ENCODE measurements at places on chromosomes 5 and 9. TPM values are rescaled to one million over a fixed set of nuclear protein-coding genes. Genes with fewer than 3 reads are reported as not detected.

GFI1B gene
- total RNA-seq: not detected

GRCh38 chr5:54309276-54309675 lies 1.1 kb downstream of the ARL15 start:
- DNase-seq: no peak

GRCh38 chr5:51652980-51653379 lies 269.7 kb downstream of the ISL1 start:
- no peak for DNase-seq

- no peak for DNase-seq
Observed at GRCh38 chr9:88990729-88991065, 571 bp upstream of the S1PR3 start.

- no peak for DNase-seq
Observed at GRCh38 chr5:67474597-67475238, 278.1 kb upstream of the CD180 start.

GRCh38 chr9:95008151-95008771 lies 281.8 kb downstream of the AOPEP start:
- no peak for DNase-seq

PRUNE2 gene
- 126 TPM for total RNA-seq

GRCh38 chr5:43065387-43065947 lies 25.3 kb upstream of the ANXA2R start:
- no peak for DNase-seq

- no peak for DNase-seq
Observed at GRCh38 chr9:104286799-104287198, 192.7 kb downstream of the SMC2 start.

GRCh38 chr5:141322261-141322660 lies 1.7 kb upstream of the TAF7 start:
- no peak for DNase-seq

SV2C gene
- total RNA-seq: 0.04 TPM

LCP2 gene
- 17.9 TPM for total RNA-seq

DNA sequence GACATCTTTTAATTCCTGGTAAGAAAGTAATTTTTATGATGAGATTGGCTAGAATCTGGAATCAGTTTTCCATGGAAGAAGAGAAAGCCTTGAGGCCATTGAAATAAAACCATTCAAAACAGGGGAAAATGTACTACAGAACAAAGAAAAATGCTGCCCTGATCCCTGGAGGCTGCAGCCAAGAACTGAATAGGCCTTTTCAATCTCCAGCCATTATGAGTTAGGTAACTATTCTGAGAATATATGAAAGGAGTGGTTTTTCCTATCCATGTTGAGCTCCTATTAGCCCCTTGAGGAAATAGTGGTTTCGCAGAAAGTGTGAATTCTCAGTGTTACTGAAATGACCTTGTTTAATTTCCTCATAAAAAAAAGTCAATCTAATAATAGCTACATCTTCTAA lies 408.5 kb upstream of the GRAMD2B start:
- DNase-seq: no peak

SSBP2 gene
- total RNA-seq: 17.4 TPM

CTXN3 gene
- total RNA-seq: not detected

DNA sequence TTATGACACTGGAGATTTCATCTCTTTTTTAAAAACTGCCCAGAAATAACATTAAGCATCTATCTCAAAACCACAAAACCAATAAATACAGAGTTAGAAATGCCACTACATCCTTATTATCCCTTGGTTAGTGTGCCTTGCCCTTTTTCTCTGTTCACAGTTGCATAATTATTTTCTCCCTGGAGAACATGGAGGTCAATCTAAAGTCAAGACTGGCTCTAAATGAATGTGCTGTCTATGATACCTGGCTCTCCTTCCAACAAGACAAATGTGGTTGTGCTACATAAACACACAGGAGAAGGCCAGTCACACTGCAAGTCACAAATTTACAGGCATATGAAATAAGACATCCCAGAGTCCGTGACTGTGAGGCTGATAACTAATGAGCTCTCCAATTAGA lies 2.8 kb downstream of the FBN2 start:
- DNase-seq: no peak

DNA sequence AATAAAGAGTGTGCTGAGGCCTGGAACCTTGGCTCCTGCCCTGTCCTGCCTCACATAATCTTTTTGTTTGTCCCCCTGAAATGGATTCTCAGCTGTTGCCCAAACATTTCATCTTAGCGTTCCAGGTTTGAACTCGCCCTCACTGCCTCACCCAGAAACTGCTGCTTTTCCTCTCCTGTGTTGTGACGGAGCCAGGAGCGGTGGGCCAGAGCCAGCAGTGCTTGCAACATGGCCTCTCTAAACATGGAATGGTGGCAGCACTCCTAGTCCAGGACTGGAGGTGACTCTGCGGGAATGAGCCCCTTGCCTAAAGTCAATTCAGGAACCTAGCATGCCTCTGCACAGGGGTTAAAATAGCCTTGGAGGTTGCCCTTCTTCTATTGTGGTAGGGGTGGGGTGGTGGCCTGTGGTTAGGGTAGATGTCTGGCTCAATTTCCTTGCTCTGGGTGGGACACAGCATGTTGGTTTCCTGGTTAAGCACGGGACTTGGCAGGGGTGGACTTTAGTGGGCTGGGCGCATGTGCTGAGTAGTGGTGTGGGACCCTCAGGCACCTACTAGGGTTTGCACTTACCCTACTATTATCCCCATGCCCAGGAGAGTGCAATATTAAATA lies 101.6 kb downstream of the SLC25A46 start:
- DNase-seq: no peak

IFNB1 gene
- total RNA-seq: not detected

DNA sequence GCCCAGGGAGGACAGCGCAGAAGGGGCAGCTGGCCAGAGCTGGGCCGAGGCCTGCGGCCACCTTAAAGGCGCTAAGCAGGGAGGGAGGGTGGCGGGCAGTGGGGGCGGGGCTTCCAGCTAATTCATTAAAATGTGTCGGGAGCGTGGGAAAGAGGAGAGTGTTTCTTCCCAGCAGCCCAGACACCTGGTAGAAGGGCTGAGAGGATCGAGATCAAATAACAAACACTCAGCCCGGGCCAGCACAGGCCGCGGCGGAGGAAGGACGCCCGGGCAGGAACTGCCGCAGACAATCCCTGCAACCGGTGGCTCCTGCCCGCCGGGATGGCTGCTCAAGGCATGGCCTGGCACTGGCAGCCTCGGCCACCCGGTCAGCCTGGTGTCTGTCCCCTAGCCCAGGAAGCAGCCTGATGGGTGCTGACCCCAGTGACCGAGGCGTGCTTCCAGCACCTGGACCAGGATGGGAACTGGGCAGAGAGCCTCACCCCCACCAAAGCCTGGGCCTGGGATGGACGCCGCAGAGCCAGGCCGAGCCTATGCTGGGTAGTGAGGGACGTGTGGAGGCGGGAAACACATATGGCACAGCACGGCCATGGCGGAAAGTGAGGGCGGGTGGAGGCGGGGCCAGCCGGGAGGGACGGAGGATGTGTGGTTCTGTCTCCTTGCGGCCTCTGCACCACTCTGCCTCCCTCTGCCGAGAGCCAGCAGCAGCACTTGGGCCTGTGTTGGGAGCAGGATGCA lies 3.2 kb upstream of the NRARP start:
- DNase-seq: no peak

DNA sequence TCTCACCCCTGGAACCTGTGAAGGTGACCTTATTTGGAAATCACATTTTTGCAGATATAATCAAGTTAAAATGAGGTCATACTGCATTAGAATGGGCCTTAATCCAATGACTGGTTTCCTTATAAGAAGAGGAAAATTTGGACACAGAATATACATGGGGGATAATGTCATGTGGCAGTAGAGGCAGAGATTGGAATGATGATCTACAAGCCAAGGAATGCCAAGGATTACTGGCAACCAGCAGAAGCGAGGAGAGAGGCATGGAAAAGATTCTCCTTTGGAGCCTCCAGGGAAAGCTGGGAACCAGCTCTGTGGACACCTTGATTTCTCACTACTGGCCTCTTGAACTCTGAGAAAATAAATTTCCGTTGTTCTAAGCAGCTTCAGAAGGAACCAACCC lies 20.2 kb upstream of the CEP78 start:
- DNase-seq: no peak

- no peak for DNase-seq
Observed at GRCh38 chr5:144742361-144742760, 571.7 kb downstream of the KCTD16 start.

- no peak for DNase-seq
Observed at GRCh38 chr9:128636556-128637530, 19.8 kb downstream of the DYNC2I2 start.

All from esophagus squamous epithelium (tissue), 5 donors.